Right ventricle myocardium superior (tissue), 1 donor: ENCODE measurements at places on chromosomes 16 and 17. TPM values are rescaled to one million over a fixed set of nuclear protein-coding genes. Genes with fewer than 3 reads are reported as not detected.

DNA sequence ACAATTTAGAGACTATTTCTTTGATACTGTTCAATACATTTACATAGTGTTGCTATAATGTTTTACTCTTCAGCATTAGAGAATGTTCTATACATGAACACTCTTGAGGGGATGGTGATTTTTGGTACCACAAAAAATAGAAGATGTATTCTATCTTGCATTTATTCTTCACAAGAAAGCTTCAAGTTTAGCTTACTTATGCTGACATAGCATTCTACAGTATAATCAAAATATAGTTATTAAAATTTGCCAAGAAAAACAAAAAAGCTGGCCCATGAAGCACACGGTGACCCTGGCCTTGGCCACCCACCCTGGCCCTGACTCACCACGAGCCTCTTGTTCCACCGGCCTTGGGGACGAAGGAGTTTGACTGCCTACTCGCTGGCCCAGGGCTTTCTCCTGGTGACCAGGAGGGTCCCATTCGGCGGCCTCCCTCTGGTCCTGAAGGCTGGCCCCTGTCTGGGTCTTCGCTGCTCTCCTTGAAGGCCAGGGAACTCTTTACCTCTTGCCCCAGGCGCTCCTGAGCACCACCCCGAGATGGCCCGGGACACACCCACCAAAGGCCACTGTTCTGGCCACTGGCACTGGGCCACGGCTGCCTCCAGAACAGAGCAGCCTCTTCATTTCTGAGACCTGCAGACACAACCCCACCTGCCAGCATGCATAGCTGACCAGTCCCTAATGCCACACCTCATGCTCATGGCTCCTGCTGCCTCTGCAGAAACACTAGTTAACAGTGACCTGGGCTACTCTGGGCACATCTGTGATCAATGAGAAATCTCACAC lies 22.5 kb upstream of the ICAM2 start:
- no peak for DNase-seq

- peak; percentile 80 for DNase-seq
Observed at GRCh38 chr17:50947782-50948543, 81.8 kb upstream of the TOB1 start.

DNA sequence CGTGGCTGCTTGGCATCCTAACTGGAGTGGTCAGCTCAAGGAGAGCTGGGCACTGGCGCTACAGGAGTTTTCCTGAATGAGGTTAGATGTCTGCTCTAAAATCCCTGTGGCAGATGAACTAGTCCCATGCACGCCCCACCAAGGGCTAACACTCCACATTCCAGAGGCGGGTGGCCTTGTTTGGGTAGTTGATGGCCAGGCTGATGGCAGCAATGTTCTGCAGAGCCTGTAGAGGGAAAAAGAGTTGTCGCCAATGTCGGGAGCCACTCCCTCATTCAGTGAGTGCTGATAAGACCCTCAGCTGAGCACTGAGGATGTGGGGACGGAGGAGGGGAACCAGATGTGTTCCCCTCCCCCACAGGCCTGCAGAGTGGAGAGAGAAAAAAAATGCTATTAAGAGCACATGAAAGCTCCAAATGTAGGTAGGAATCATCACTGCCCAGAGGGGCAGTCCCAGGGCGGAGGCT lies 42.5 kb upstream of the ATP2A3 start:
- DNase-seq: no peak

GRCh38 chr16:4330277-4330874 lies 14.5 kb downstream of the GLIS2 start:
- DNase-seq: peak; percentile 90

DNA sequence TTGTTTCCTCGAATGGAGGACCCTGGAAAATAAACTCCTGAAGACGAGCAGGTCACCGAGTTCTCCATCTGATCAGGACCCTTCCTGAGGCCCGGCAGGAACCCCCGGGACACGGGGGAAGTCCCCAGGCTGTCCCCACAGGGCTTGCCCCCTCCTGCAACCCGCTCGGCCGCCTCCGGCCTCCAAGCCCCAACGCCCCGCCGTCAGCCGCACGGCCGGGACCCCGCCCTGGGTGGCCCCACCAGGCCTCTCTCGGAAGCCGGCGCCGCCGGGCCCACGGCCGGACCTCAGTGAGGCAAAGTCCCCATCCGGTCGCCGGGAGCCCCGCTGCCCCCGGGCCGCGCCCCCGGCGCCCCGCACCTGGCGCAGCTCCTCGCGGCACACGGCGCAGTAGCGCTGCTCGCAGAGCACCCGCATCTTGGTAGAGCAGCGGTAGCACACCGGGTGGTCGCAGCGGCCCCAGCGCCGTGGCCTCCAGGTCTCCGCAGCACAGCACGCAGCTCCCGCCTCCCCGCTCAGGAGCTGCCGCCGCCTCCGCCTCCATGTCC lies 383 bp downstream of the ZNF598 start:
- DNase-seq: no peak

GRCh38 chr16:21005008-21005407 lies 104.4 kb downstream of the LYRM1 start:
- DNase-seq: no peak

DNA sequence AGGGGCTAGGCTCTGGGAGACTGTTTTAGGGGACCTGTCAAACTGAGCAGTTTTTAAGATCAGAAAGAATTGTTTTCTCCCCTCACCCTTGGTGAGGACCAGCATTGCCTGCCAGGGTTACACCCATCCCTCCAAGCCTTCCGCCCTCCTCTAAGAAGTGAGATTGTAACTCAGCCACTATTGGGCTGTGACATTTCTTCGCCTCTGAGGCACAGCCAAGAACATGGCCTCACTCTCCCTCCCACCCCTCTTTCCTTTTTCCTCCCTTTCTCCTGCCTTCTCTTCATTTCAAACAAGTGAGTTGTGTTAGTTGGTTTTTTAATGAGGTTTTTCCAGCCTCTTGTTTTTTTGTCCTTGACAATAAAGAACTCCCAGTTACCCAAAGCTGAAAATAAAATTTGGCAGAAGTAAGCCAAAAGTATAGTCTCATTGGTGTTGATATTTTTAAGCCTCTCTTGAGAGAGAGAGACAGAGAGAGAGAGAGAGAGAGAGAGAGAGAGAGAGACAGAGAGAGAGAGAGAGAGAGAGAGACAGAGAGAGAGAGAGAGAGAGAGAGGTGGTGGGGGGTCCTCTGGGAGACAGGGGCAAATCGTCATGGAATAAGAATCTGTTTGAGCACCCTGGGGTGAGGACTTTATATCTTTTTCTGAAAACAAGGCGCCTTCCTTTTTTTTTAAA lies 77.2 kb upstream of the TBX2 start:
- no peak for DNase-seq

Gene C17orf100
- 0.48 TPM for total RNA-seq

Gene OR1A1
- not detected for total RNA-seq
